ENCODE measurements at places on chromosomes 7 and 10. TPM values are rescaled to one million over a fixed set of nuclear protein-coding genes. Genes with fewer than 3 reads are reported as not detected.

- DNase-seq = no peak
- peak overlapping the region; percentile 3 for H3K4me3 ChIP-seq
- peaks cover 6% of the 10 kb centered on the region for H3K27me3 ChIP-seq
Observed at GRCh38 chr10:133325440-133326222, 11.1 kb downstream of the CALY start.

DNA sequence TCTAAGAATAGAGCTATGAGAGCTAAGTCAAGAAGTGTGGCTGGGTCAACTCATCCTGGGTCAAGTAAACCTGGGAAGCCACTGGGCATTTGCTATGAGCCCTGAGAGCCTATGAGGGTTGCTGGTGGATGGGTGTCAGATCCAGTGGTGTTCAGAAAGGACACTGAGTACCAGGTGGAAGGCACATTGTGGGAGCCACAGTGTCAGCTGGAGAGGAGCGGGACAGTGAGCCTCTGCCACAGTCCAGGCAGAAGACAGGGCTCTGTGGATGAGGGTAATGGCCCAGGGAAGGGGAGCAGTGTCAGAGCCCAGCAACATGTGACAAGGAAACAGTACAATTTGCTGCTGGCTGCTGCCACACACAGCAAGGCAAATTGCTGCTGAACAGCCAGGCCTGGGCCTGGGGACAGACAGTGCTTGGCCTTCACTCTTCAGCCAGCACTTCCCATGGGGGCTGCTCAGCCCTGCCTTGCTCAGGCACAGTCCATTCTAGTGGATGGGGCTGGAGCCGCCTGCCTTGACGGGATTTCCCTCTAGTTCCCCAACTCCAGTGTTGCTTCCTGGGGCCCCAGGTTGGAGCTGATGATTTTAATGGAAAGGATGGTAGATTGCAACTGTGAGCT is 90.9 kb upstream of the CHST15 start:
- no peak for DNase-seq
- no peaks in the 10 kb centered on the region for H3K27me3 ChIP-seq
- H3K4me3 ChIP-seq = no peak overlapping the region
- H3K36me3 ChIP-seq = no peaks in the 10 kb centered on the region
- H3K4me1 ChIP-seq = no peaks in the 10 kb centered on the region

- no peak overlapping the region for H3K4me3 ChIP-seq
- no peaks in the 10 kb centered on the region for H3K4me1 ChIP-seq
- no peak overlapping the region for H3K27ac ChIP-seq
- DNase-seq = no peak
- no peaks in the 10 kb centered on the region for H3K27me3 ChIP-seq
- H3K36me3 ChIP-seq = no peaks in the 10 kb centered on the region
Observed at GRCh38 chr7:100627238-100627549, 14.2 kb downstream of the TFR2 start.

DNA sequence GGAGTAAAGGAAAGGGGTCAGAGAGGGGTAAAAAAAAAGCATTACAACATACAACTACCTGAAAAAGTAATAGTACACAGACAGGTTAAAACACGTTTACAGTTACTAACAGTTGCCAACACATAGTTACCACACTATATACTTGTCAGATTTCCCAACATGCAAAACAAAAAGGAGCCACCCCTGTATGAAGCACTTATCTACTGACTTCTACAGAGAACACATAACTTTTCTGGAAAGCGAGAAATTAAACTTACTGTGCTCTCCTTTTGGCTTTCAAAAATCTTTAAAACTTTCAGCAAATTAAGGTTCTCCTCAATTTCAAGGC is 2.1 kb downstream of the ABI1 start:
- H3K27me3 ChIP-seq = no peaks in the 10 kb centered on the region
- no peaks in the 10 kb centered on the region for H3K36me3 ChIP-seq
- peak overlapping the region; percentile 99 for H3K27ac ChIP-seq
- no peak for DNase-seq
- H3K4me3 ChIP-seq = no peak overlapping the region
- H3K4me1 ChIP-seq = no peaks in the 10 kb centered on the region

GRCh38 chr10:77241350-77241725 is 396.3 kb downstream of the KCNMA1 start:
- no peaks in the 10 kb centered on the region for H3K4me1 ChIP-seq
- H3K27ac ChIP-seq = no peak overlapping the region
- no peak for DNase-seq

Gene C10orf105
- 0.29 TPM for total RNA-seq

Gene PNLIPRP3
- total RNA-seq = 2.4 TPM

Gene LRIT1
- total RNA-seq = not detected

Gene SLC37A3
- total RNA-seq = 79.3 TPM

Gene UPP1
- 19.5 TPM for total RNA-seq

Gene CAV2
- total RNA-seq = 311 TPM

Gene ATE1
- total RNA-seq = 25.0 TPM

All from breast epithelium (tissue), 4 donors.